ENCODE measurements at places on chromosomes 3 and 15.
A peak's percentile ranks its signal among the peaks of the same experiment; 100 is the strongest.

GRCh38 chr3:138137861-138138260 lies 5.7 kb upstream of the A4GNT start:
- DNase-seq = no peak

DNA sequence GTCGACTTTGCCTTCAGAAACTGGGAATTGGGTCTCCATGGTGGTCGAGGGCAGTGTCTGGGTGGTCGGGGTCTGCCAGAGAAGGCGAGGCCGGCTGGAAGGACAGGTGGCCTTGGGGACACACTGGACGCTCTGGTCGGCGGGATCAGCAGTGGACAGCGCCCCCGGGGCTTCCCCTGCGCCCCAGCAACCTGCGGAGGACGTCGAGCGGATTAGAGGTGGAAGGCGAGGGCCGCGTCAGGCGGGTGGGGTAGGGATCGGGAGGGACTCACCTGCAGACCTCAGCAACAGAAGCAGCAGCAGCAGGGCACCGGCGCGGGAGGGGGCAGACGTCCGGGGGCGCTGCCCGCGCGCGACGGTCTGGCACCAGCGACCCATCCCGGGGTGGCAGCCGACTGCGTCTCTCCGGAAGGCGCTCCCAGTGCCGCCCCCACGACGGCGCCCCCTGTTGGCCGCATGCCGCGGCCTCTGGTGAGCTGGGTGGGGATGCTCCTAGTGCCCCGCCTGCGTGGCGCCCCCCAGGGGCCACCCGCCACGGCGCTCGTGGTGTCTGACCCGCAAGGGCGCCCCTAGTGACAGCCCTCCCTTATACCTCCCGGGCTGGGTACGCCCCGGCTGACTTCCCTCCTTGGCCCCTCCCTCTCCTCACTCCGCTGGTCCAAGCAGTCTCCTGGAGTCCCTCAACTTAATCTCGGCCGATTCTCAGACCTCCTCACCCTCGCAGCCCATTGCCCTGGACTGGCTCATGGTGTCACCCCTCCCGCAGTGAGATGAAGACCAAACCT lies at the start of gene PRSS50:
TSS of gene PRSS50 (minus strand) at position 423 of the 785 bp plus-strand sequence. CDS start at position 378, 45 bp downstream.
- DNase-seq = no peak

DNA sequence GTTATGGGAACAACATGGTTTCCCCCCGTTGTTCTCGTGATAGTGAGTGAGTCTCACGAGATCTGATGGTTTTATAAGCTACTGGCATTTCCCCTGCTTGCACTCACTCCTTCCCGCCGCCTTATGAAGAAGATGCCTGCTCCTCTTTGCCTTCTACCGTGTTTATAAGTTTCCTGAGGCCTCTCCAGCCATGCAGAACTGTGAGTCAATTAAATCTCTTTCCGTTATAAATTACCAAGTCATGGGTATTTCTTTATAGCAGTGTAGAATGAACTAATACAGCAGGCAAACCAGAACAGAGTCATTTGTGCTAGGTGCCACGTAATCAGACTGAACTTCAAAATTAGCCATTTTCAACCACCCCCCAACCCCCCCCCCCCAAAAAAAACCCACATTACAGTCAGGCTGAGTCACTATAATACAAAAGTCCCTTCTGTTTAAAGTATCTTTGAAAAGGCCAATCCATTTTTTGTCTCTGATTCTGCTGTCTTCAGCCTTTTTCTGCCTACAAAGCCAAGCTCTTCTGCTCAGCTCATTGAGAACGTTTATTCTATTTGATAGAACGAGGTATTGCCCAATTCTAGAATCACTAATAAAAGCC lies 4.1 kb downstream of the OR4F6 start:
- no peak for DNase-seq

- no peak for DNase-seq
These were observed 490.8 kb downstream of the MCTP2 start for GRCh38 chr15:94722024-94722636.

- DNase-seq = peak; percentile 29
These were observed 129.1 kb upstream of the MEF2A start for GRCh38 chr15:99436542-99437314.

GRCh38 chr3:184231671-184232070 lies 2.3 kb downstream of the VWA5B2 start:
- no peak for DNase-seq

- no peak for DNase-seq
These were observed 443.9 kb upstream of the TBL1XR1 start for GRCh38 chr3:177641206-177641605.

DNA sequence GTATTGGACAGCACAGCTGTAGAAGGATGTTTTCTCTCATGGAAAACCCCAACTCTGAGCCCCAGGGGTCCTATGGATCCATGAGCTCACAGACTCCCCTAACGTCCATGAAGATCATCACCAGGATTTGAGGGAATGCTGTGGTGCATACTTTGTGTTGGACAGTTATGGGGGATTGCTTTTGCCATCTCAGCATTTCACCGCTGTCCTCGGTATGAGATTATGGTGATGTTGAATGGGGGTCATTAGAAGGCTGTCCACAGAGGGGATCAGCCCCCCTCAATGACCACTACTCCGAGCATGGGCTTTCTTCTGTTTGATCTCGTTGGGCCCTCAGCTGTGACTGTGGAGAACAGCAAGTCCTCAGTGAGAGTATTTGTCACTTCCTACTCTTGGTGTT lies 255.2 kb upstream of the CTDSPL start:
- DNase-seq = no peak

DNA sequence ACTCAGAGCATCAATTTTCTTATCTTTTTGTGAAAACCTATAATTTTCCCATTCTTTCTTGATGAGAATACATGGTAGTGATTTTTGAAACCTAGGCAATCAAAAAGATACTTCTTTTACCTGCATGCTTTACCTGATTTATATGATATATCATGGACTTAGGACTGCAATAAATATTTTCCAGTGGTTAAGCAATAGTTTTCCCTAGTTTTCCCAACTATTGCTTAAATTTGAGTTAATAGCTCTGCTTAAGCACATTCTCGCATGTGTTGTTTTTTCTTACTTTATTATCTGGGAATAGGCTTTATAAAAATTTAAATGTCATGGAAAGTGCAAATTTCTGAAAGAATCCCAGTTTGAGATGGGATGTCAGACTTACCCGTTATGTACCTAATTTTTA lies 465.1 kb upstream of the BCHE start:
- DNase-seq = no peak

DNA sequence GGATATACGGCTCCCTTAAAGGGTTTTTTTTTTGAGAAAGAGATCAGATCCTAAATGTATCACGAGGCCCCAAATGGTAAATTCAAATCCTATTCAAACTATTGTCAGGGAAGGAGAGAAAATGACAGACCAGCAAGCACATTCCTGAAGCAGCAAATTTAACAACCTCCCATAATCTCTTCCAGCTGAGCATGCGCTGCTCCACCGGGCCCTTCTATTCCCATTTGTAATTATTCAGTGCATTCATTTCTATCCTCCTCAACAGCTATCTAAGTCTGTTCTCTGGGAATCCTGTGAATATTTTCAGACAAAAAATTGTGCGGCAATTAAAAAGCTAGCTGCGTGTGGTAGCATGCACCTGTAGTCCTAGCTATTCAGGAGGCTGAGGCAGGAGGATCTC lies 43.2 kb downstream of the MAGI1 start:
- no peak for DNase-seq

GRCh38 chr3:13347390-13347950 lies 72.7 kb downstream of the NUP210 start:
- DNase-seq = no peak

DNA sequence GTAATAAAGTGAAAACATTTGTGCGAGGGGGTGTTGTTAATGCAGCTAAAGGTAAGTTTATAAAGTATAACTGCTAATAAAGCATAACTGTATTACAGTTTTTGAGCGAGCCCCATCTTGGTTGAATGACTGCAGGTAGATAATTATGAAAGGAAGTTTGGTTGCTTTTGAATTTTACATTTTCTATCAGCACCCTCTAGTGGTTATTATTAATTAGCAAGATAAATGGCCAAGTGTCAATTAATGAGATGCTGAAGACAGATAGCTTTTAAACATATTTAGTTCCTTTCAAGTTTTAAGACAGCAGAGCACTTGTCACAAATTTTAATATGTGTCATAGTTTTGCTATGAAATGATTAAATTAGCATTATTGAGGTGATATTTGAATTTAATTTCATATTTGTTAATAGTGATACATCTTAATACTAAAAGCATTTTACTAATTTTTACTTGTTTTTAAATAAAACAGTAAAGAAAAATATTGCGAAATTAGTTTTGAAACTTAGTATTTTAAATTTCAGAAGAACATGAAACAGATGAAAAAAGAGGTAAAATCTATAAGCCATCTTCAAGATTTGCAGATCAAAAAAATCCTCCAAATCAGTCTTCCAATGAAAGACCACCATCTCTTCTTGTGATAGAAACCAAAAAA lies 15.1 kb downstream of the U2SURP start:
- no peak for DNase-seq

All from left hindlimb (tissue), 1 donor.